ENCODE measurements at places on chromosomes 1 and 21.

- DNase-seq = peak; percentile 76
Measured at GRCh38 chr1:162497723-162498495, at the start of gene UHMK1. TSS of gene UHMK1 (plus strand) at chr1:162497818. CDS start at chr1:162498001, 183 bp downstream.

- no peak for DNase-seq
Measured at GRCh38 chr1:216531263-216532239, 108.3 kb upstream of the USH2A start.

DNA sequence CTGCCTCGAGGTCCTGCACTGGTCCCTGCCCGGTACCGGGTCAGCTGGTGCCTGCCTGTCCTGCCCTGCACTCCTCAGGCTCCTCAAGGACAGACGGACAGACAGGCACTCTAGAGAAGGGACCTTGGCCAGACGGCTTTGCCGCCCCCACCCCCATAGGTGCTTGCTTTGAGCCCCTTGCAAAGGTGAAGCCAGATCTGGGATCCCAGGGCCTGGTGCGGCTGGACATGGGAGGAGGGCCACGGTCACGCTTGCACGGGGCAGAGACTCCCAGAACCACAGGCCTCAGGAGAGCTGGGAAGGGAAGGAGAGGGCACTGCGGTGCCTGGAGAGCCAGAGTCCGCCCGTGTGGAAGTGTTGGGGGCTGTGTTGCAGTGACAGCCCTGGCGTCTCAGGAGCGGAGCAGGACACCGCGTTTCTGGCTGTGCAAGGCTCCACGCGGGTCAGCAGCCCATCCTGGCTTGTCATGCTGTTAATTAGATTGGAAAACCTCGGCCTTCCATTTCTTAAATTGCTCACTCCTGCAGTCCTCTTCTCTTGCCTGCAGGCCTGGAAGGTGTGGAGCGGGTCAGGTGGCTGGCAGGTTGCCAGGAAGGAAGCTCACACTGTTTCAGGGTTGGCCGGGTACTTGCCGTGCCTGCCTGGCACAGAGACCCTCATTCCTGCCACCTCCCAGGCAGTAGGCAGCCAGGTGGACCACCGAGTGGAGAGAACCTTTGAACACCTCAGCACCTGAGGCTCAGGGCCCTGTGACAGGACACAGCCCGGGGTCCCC lies 16.3 kb downstream of the COL18A1 start:
- DNase-seq = no peak

DNA sequence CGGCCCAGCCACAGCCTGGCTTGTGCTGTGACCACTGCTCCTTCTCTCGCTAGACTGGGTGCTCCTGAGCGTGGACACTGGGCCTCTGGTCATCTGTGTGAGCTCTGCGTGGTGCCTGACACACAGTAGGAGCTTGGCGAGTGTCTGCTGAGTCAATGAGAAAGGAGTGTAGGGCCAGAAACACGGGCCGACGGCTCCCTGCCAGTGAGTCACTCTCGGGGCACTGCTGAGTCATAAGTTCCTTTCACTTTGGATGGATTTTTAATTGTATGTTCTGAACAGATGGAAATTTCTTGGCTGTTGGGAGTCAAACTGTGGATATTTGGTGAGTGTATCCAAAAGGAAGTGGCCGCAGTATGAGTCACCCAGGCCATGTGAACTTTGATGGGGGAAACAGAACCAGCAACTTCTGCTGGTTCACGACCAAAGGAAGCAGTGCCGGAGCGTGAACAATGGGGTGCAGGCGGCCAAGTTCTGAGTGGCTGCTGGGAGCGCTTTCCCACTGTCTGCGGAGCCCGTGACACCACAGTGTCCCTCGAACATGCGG lies 41.0 kb upstream of the COL18A1 start:
- DNase-seq = no peak

- no peak for DNase-seq
Measured at GRCh38 chr1:220188538-220188937, 83.7 kb downstream of the RAB3GAP2 start.

- no peak for DNase-seq
Measured at GRCh38 chr1:3677484-3677883, 25.2 kb downstream of the TP73 start.

DNA sequence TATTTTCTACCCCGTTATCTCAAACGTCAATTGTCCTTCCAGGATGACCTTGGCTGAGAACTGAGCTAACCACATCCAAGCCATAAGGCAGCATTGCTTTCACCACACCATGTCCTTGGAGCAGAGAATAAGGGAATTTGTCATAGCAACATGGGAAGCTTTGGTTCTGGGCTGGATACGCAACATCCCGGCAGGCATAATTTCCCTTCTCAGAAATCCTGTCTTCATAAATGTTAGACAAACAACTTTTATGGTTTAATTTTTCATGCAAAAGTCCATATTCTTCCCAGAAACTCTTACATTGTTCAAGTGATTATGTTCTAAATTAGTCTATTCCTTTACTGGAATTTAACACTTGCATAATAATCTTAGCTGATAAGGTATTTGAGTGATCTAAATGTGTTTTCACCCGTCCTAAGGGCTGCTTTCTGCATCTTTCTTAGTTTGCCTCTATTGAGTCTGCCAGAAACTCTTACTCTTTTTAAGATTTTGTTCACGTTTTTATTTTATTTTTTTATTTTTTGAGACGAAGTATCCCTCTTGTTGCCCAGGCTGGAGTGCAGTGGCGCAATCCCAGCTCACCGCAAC lies 51.8 kb downstream of the KCNJ15 start:
- no peak for DNase-seq

DNA sequence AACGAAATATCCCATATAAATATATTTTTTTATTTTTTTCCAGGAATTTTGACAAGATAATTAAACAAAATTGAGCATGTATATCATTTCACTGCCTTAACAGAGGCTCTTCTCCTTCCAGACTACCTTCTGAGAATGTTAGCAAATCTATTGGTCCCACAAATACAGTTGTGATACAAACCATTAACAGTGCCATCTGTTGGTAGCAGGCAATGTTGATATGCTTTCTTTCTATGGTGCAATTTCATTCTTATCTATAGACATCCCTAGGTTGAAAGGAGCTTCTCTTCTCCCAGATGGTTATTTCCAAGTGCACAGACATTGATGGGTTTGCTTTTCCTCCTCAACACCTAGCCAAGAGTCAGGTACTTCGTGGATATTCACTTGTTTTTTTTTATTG lies 303.6 kb downstream of the USH2A start:
- no peak for DNase-seq

GRCh38 chr21:41835711-41836154 lies 43.4 kb downstream of the PRDM15 start:
- no peak for DNase-seq

DNA sequence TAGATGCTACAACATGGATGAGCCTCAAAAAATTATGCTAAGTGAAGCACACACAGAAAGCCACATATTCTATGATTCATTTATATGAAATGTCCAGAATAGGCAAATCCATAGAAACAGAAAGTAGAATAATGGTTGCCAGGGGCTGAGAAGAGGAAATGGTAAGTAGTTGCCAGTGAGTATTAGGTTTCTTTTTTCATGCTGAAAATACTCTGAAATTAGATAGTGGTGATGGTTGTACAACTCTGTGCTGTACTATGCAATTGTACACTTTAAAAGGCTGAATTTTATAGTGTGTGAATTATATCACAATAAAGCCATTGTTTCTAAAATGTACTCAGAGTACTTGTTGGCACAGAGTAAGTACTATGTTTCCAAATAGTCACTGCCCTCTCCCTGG lies 15.5 kb upstream of the GFI1 start:
- no peak for DNase-seq

DNA sequence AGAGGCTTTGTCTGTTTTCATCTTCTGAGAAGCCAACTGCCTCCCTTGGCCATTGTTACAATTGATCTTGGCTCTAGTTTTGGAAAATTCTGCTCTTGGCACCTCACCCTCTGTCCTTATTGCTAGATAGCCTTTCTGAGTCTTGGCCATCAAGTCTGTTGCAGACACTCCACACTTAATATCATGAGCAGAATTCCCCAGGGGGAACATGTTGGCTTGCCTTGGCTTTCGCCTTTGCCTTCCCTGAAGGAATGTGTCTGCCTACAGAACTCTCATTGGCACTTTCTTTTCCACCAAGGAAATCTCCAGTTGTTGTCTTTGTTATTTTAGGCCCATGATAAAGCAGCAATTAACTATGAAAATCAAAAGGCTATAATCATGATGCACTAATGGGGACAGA lies 42.7 kb upstream of the LDLRAP1 start:
- DNase-seq = no peak

- no peak for DNase-seq
Measured at GRCh38 chr1:197101978-197102377, 34.9 kb upstream of the F13B start.

DNA sequence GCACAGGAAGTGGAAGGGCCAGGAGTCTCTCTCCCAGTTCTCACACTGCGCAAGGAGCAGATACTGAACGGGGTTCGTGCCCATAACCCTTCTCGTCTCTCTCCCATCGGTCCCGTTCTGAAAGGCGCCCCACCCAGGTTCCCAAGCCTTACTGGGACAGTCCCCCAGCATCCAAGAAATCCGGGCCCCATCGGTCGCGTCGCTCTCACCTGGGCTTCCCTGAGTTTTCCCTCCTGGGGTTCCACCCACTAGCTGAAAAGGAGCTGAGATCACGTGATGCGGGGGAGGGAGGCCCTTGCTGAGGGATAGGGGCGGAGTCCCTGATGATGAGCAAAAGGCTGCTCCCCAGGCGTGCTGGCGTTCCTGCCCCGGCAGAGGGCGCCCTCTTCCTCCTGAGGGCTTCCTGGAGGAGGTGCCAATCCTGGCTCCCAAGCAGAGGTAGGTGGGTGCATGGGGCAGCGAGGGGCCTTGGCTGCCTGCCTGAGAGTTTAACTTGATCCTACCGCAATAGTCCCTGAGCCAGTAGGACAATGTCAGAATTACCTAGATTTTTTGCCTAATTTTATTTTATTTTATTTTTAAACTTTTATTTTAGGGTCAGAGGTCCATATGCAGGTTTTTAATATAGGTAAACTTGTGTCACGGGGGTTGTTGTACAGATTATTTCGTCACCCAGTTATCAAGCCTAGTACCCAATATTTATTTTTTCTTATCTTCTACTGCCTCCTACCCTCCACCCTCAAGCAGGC lies at the start of gene SPOCD1:
Gene SPOCD1 (minus strand): TSS at position 271 of the 749 bp plus-strand sequence. CDS start 689 bp downstream, outside the sequence.
- peak; percentile 64 for DNase-seq

DNA sequence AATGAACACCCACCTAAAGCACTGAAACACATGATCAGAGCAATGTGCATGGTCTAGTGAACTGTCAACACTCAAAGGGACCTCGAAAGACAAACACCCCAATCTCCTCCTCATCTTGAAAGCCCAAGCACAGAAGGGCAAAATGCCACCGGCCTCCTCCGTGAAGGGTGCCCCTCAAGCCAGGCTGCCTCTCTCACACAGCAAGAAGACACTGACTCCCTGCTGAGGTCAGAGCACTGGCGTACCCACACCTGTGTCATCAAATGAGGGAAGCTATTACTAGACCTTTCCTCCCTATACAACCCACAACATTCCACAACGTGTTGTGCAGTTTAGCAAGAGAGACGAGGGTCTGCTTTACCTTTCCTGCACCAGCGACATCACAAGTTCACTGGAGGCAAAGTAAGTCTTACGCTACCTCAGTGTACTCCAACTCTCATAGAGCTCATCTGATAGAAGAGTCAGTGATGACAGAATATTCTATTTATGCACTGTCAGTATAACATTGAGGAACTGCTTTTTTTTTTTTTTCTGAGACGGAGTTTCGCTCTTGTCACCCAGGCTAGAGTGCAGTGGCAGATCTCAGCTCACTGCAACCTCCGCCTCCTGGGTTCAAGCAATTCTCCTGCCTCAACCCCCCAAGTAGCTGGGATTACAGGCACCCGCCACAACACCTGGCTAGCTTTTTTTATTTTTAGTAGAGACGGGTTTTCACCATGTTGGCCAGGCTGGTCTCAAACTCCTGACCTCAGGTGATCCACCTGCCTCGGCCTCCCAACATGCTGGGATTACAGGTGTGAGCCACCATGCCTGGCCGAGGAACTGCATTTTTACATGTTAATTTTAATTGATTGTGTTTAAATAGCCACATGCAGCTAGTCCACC lies 3.3 kb downstream of the SH3BP5L start:
- DNase-seq = no peak

DNA sequence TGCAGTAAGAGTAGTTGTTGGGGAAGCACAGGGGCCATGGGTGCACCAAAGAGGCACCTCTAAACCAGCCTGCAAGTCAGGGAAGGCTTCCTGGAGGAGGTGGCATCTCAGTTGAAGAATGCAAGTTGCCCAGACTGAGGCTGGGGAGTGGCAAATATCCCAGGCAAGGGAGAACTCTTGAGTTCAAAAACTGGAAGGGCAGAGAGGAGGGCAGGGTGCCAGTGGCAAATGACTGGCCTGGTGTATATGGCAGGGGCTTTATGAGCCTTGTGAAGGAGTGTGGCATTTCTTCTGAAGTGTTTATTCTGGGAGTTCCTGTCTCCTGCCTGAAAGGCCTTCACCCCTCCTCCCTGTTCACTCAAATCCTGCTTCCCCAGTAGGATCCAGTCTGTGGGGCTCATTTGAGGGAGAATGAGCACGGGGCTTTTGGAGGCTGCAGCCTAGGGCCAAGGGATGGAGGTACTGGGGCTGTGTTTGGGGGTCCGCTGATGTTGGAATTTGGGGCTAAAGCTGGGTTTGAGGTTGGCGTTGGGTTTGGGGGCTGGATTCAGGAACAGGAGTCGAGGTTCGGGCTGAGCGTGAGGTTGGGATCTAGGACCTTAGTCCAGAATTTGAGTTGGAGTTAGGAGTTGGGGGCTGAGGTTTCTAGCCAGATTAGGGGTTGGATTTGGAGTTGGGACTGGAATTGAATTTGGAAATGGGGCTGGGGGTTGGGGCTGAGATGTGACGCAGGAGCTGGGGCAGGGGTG lies at the start of gene TMEM125:
Gene TMEM125 (plus strand): TSS at position 357 of the 749 bp plus-strand sequence. CDS start 2,740 bp downstream, outside the sequence.
- no peak for DNase-seq

DNA sequence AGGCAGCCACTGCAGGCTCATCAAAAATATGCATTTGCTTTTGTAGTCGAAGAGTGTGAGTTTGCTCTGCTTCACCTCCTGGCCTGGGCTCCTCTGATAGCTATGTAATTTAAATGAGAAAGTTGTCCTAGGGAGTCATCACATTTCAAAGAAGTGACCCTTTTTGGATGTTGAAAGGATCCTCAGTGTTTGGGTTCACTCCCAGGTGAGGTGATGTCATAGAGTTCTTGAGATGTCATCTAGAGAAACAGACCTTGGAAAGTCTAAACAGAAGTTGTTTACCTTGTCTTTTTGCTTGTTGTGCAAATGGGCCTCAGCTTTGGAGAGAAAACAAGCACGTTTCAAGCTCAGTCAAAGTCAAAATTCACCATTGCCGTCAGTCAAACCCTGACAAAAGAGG lies 92.0 kb upstream of the BARHL2 start:
- DNase-seq = no peak

GRCh38 chr21:34202553-34203372 lies 129.4 kb downstream of the MRPS6 start:
- DNase-seq = no peak

DNA sequence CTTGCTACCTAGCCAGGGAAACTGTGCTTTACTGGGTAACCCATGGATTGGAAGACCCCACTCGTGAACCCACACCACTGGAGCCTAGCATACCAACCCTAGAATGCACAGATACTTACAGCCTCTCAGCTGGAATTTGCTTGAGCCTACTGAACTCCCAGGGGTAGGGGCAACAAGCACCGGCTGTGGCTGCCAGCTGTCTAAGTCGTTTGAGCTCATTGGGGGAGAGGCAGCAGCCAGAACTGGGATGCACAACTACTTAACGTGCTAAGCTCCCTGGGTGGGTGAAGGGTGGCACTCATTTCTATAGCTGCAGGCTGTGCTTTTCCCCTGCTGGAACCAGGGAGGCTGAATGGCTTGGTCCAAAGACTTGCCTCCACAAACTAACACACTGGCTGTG lies 212.4 kb downstream of the ZNF648 start:
- no peak for DNase-seq

All from stimulated activated CD8-positive, alpha-beta memory T cell treated with anti-CD3 and anti-CD28 coated beads, Interleukin-15, amount 100 ng/mL, for 4 hours (primary cell).